Brain microvascular endothelial cell (primary cell): ENCODE measurements at places on chromosomes 2 and 18.

DNA sequence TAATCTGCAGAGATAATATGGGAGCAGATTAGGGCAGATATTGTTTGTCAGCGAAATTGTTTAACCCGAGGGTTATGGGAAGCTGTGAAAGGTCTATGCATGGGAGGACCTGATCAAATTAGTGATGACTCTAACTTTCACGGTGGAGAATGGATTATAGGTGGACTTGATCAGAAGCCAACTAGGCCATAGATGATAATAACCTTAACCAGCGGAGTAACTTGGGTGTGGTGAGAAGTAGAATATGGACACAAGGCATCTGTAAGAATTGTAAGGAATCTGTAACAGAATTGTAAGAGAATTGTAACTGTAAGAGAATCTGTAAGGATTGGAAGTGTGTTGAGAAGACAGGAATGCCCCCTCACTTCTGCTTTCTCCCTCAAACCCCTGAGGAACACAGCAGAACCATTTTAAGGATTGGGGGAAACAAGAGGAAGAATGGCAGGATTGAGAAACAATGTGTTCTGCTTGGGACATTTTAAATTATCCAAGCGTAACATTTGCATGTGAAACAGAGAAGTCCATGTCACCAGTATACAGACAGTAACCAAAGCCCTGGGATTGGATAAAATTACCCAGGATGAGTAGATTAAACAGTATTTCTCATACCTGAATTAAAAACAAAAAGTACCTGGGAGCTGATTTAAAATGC lies 14.9 kb upstream of the SLC39A10 start:
- no peak for DNase-seq

- no peak for DNase-seq
These were observed 27.3 kb upstream of the E2F6 start for GRCh38 chr2:11493282-11493681.

DNA sequence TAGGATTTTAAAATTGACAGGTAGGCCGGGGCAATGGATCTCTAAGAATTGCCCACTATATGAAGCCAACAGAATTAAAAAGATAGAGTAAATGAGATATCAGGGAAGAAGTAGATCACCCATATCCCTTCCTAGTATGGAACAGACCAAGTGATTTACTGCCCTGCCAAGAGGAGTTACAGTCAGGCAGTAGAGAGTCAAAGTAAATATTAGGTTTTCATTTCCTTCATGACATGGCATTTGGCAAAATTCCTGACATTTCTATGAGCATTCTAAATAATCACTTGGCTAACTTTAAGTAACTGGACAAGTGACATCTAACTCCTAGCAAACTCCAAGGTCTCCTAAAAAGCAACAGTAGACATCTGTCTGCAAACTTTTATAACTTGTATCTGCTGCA lies 33.5 kb downstream of the GALNT5 start:
- no peak for DNase-seq

DNA sequence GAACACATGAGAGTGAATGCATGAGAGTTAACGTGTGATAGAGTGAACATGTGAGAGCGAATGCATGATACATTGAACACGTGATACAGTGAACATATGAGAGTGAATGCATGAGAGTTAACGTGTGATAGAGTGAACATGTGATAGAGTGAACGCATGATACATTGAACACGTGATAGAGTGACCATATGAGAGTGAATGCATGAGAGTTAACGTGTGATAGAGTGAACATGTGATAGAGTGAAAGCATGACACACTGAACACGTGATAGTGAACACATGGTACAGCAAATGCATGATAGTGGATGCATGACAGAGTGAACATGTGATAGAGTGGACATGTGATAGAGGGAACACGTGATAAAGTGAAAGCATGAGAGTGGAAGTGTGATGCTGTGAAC lies 517.9 kb downstream of the EIPR1 start:
- DNase-seq: no peak

- DNase-seq: no peak
These were observed 7.4 kb downstream of the MIB1 start for GRCh38 chr18:21747764-21748693.
